ENCODE measurements at places on chromosomes 4 and X.

- DNase-seq = no peak
Observed at GRCh38 chr4:15234856-15235126, 193.0 kb upstream of the C1QTNF7 start.

GRCh38 chrX:119292445-119292844, 56.4 kb downstream of the PGRMC1 start:
- DNase-seq = no peak

- DNase-seq = no peak
Observed at GRCh38 chr4:126541820-126542219, 1090.9 kb upstream of the INTU start.

DNA sequence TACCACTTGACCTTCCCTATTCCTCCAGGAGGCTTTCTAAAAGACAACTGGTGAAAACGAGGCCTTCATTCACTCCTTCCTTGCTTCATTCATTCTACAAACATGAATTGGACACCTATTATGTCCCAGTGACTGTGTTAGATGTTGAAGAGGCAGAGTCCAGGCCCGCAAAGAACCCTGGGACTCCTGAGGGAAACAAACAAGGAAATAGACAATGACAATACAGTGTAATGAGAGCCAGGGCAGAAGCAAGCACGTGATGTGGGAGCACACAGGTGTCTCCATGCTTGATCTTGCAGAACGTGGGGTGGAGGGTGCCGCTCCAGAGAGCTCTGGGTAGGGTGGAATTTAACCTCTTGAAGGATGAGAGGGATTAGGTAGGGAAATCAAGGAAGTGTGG, 137.6 kb upstream of the KLF3 start:
- DNase-seq = no peak

- DNase-seq = no peak
Observed at GRCh38 chr4:153595894-153596601, 88.0 kb upstream of the TLR2 start.

GRCh38 chr4:13701937-13702446, 74.5 kb upstream of the BOD1L1 start:
- no peak for DNase-seq

DNA sequence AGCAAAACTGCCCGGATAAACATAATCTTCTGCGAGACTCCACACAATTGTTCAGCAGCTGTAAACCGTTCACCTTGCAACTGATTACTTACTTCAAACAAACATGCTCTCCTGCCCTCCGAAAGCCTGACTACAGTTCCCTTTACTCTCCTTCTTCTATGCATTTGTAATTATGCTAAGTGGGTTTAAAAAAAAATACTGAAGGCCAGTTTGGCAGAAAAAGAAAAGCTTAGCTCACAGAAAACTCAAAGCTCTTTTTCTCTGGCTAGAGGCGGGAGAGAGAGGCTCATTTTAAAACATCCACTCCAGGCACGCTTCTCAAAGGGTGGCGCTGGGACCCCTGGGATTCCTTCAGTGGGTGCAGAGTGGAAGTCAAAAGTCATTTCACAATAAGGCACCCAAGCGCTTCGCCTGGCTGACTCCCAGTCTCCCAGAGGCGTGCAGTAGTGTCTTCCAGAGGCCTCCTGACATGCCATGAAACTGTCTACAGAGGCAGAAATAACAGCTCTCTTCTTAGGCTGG, 1.9 kb downstream of the DHRSX start:
- no peak for DNase-seq

- no peak for DNase-seq
Observed at GRCh38 chrX:72349190-72349589, 43.5 kb upstream of the CITED1 start.

DNA sequence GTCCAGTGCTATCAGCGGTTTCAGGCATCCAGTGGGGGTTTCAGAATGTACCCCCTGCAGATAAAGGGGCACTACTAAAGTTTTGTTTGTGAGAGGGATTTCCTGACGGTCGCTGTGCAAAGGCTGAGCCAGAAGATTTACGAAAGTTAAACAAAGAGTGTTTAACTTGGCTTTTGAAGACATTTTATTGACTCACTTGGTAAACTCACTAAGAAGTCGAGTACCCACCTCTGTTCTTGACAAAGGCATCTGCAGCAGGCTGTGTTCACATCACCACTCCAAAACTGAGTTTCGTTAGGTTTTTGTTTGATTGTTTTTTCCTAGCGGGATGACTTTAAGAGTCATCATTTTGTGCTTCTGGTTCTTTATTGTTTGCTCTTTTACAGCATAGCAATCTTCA, 143.9 kb upstream of the TBL1X start:
- DNase-seq = no peak

- DNase-seq = no peak
Observed at GRCh38 chrX:44828008-44828605, 15.7 kb upstream of the DUSP21 start.

DNA sequence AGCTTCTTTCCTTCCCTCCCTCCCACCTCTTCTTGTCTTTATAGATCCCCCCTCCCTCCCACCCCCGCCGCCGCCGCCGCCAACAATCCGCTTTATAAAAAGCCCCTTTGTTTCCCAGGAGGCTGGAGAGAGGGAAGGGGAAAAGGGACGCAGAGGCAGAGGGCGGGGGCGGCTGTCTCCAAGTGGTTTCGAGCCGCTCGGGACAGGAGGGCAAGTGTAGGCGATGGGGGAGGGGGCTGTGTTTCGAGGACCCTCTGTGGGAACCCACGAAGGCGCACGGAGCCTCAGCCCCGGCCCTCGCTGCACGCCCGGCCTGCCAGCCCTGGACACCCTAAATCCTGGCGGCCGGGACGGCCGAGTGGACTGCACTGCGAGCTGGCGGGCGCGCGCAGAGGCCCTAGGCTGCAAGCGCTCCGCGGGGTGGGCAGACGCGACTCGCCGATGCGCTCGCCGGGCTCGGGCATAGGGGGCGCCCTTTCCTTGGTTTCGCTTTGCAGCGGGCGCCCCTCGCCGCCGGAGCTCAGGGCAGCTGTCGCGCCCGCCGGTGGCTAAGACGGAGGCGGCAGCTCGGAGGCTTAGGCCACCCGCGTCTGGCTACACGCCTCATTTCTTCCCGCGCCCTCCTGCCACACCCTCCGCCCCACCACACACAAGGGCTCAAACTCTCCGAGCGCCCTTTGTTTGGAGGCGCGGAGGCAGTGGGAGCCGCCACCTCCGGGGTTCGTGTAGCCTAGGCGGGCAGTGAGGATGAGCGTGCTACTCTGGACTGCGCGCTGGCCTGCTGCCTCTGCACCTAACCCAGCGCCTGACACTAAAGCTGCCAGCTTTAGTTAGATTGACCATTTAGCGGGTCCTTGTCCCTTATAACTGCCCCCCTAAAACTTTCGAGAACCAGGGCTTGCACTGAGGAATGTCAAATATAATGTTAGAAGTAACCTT, 2.2 kb downstream of the MAMLD1 start:
- DNase-seq = peak; percentile 50

- DNase-seq = no peak
Observed at GRCh38 chrX:97039363-97040029, 155.8 kb downstream of the RPA4 start.

- DNase-seq = no peak
Observed at GRCh38 chr4:180052629-180053028, 2190.6 kb upstream of the TENM3 start.

Data from frontal cortex (tissue), 4 donors.